ENCODE measurements at places on chromosomes 12 and 14.
A peak's percentile ranks its signal among the peaks of the same experiment; 100 is the strongest.

DNA sequence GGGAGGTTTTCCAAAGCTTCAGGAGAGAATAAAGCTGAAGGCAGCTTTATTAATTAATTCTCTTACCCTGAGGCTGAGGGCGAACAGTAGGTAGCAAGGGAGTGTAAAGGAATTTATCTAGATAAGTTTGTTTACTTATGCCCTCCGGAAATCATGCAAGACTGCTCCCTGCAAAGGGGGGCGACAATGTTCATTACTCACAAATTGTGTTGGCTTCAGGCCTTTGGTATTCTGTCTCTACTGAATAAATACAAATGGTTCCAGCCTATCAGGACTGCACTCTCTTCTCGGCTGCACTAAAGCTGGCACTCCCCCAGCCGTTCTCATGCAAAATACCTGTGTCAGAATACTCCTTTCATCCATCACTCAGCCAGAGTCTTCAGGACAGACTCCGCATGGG is 120.8 kb downstream of the PPHLN1 start:
- no peak for DNase-seq

- DNase-seq = peak; percentile 15
These were observed 101.1 kb upstream of the DCD start for GRCh38 chr12:54749191-54749818.

DNA sequence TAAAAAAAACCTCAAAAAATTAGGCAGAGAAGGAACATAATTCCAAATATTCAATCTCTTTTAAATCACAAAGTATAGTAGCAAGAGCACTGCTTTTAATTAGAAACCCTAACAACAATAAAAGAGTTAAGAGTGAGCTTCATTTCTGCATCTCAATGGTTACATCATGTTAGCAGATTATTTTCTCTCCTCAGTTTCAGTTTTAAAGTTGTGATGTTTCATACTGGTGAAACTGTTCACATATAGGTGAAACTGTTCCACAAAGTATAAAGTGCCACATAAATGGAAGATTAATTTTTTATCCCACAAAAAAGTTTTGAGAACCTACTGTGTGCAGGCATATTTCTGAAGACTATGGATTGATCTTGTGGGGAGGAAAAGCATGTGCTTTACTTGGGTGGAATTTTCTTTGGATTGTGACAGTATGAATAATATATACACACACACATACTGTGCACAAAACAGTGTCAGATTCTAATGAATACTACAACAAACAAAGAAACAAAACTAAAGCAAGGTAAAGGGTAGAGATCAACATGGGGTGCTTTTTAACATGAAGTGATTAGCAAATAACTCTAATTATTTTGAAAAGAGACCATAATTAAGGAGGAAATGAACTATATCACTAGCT is 17.1 kb downstream of the LUM start:
- DNase-seq = no peak

DNA sequence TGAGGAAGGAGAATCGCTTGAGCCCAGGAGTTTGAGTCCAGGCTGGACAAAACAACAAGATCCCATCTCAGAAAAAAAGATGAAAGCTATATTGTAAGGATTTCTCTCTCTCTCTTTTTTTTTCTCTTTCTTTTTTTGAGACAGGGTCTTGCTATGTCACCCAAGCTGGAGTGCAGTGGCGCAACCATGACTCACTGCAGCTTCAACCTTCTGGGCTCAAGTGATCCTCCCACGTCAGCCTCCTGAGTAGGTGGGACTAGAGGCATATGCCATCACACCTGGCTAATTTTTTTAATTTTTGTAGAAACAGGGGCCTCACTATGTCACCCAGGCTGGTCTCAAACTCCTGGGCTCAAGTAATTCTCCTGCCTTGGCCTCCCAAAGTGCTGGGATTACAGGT is 5.8 kb upstream of the MRPL42 start:
- DNase-seq = no peak

- no peak for DNase-seq
These were observed 30.2 kb upstream of the CPM start for GRCh38 chr12:68962877-68963855.

Measured in non-pigmented ciliary epithelial cell (primary cell).